ENCODE measurements at places on chromosomes 16 and 17.

- DNase-seq: no peak
Observed at GRCh38 chr17:2980904-2981246, 82.5 kb downstream of the OR1D5 start.

GRCh38 chr17:75839942-75840798 lies 4.0 kb downstream of the UNC13D start:
- no peak for DNase-seq

DNA sequence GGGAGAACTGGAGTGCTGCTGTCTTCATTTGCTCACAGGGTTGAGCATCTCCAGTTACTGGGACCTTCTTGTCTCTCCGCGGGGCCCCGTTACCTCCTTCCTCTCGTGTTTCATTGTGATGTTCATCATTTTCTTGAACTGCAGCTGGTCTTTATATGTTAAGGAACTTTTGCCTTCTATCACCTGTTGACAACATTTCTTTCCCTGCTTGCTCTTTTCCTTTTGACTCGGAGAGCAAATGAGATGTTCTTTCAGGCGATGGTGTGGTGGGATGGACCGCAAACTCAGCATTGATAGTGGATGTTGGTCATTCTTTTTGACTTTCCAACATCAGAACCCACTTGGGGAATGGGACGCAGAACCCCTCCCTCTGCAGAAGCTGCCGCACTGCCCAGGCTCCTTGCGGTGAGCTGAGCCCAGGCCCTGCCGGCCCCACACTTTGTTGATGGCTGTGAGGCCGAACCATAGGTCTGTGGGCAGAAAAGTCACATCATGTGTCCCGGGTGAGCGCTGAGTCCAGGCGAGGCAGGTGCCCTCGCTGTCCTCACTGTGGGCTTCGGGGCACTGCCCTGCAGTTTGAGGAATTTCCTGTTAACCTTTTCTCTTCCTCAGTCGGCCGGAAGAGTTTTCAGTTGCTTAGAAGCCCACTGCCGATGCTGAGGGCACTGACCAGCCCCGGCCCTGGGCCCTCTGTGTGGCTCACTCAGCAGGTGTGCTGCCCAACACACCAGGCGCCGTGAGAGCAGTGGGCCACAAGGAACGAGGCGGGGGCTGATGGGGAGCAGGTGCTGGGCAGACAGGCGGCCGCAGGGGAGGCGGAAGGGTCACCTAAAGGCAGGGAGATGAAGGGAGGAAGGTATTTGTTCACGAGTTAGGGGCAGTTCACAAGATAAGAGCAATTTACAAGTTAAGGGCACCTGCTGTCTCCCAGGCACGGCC lies 7.4 kb downstream of the RPL13 start:
- no peak for DNase-seq

GRCh38 chr17:76781056-76781982 lies 43.4 kb downstream of the MFSD11 start:
- DNase-seq: no peak

DNA sequence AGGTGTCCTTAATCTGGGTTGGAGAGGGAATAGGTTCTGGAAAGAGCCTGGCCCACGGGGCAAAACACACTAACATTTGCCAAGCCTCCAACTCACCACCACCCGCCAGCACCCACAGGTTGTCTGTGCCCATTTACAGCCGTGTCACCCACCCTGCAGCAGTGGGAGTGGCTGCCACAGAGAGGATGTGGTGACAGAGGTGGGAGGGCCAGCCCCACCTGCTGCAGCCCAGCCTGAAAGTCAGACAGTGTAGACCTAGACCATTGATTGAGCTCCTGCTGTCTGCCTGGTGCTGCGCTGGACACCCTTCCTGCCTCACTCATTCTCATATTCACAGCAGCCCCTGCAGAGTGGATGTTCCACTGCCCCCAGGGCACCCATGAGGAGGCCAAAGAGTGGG lies 44.7 kb downstream of the IL21R start:
- peak; percentile 59 for DNase-seq

GRCh38 chr17:19339341-19339815 lies 23.1 kb downstream of the B9D1 start:
- no peak for DNase-seq

GRCh38 chr16:68289621-68290329 lies 21.0 kb downstream of the SLC7A6OS start:
- no peak for DNase-seq

- no peak for DNase-seq
Observed at GRCh38 chr16:1299012-1299867, 10.2 kb upstream of the UBE2I start.

GRCh38 chr17:36643086-36643685 lies 41.8 kb downstream of the MRM1 start:
- DNase-seq: no peak

- DNase-seq: no peak
Observed at GRCh38 chr16:65545413-65545956, 423.6 kb upstream of the CDH11 start.

DNA sequence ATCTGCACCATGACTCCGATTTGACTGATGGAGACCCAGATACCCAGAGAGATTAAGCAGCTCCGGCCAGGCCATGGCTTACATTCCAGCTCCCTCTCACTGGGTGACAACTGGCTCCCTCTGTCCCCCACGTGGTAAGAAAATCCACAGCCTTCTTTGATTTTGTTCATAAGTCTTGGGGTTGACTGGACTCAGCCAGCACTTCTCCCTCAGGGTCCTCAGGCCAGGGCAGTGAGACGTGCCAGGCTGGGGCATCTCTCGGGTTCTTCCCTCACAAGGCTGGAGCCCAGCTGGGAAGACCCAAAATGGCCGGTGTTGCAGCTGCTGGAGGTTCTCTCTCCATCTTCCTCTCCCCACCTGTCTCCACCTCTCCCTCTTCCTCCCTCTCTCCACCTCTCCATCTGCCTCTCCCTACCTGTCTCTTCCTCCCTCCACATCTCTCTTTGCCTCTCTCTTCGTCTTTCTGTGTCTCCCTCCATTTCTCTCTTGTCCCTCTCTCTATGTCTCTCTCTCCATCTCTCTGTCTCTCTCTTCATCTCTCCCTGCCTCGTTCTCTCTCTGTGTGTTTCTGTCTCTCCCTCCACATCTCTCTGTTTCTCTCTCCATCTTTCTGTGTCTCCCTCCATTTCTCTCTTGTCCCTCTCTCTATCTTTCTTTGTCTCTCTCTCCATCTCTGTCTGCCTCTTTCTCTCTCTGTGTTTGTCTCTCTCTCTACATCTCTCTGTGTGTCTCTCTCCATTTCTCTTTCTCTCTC lies 105.3 kb downstream of the FOXL1 start:
- DNase-seq: no peak

DNA sequence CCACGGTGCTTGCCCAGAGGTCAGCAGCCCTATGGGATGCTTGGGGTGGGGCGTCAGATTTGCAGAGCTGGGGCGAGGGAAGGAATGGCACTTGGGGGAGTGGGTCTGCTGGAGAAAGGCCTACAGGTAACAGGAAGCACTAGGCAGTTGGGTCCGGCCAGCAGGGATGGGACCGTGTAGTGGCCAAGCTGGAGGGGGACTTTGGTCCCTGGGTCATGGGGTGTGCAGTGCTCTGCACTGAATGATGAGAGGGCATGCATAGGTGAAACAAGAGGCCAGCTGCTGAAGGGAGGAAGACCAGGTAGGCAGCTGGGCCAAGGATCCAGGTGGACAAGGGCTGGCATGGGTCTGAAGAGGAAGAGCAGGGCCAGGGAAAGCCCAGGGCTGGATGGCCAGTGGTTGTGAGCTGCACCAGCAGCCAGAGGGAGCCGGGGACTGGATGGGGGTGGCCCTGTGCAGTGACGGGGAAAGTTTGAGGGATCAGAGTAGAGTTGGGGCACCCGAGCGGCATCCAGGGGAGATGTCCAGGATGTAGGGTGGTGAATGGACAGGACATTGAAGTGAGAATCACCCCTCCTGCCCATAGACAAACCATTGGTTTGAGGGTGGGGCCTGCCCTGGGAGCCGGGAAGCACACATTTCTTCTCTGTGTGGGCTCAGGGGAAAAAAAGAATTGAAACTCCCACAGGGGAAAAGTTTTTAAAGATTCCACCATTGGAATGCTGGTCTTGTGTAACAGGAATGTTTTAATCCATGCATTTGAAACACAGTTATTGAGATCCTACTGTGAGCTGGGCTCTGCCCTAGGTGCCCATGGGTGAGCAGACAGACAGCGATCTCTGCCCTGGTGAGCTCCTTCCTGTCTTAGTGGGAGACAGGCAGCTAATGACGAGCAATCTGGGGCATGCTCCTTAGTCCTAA lies 25.1 kb downstream of the RAI1 start:
- DNase-seq: no peak

DNA sequence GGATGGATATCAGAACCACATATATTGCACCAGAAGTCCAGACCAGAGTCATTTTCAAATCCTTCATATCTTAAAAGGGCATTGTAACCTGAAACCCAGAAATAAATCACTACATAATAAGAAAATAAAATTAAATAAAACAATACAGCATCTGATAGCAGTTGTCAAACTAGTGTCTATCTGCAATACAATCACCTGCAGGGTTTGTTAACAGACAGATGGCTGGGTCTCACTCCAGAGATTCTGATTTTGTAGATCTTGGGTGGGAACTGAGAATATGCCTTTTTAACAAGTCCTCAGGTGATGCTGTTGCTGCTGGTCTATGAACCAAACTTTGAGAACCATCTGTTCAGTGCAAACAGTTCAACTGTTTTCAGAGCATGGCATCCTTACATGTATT lies 37.6 kb downstream of the NME2 start:
- DNase-seq: no peak

DNA sequence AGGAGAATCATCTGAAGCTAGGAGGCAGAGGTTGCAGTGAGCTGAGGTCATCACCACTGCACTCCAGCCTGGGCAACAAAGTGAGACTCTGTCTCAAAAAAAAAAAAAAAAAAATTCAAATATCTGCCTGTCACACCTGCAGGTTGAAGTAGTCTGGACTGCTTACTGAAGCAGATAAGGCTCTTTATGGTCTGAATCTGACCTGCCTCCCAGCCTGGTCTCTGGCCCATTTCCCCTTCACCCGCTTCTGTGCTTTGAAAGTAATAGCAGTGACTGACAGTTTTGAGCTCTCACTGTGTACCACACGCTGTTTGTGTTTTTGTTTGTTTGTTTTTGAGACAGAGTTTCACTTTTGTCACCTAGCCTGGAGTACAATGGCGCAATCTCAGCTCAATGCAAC lies 5.8 kb downstream of the SEZ6L2 start:
- DNase-seq: no peak

- no peak for DNase-seq
Observed at GRCh38 chr16:66014221-66014620, 352.3 kb upstream of the CDH5 start.

DNA sequence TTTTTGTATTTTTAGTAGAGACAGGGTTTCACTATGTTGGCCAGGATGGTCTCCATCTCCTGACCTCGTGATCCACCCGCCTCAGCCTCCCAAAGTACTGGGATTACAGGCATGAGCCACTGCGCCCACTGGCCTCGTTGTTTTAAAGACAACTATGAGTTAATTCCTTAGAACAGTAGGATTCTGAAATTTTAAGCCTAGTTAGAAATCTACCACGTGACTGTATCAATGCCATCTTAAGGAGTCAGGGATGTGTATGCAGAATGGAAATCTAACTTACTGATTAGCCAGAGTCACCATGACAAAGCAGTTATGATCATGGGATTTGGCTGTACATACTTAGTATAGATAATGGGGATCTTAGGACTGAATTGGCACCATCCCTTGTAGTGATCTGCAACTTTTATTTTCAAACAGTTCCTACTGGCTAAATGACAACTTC lies 2.8 kb downstream of the CEP20 start:
- no peak for DNase-seq

DNA sequence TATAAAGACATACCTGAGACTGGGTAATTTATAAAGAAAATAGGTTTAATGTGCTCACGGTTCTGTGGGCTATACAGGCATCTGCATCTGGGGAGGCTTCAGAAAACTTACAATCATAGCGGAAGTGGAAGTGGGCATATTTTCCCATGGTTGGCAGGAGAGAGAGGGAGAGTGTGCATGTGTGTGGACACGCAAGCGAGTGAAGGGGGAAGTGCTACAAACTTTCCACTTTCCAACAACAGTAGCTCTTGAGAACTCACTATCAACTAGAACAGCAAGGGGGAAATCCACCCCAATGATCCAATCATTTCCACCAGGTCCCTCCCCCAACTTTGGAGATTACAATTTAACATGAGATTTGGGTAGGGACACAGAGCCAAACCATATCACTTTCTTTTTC lies 11.1 kb downstream of the TAOK1 start:
- DNase-seq: no peak

DNA sequence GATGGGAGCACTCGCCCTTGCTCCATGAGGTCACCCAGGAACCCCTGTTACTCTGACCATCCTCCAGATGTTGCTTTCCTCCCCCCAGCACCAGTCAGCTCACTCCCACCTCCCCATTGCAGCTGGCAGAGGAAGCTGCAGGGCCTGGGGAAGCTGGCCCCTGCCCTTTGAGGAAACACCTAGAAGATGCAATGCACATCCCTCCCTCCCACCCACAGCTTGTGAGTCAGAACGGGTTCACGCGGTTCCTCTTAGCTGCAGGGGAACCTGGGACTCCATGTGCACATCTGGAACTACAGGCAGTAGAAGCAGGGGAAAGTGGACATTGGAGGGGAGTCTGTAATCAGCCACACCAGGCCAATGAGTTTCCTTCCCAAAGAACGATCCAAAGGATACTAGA lies 96.9 kb downstream of the KATNIP start:
- no peak for DNase-seq

GRCh38 chr17:78381601-78382232 lies 3.3 kb downstream of the PGS1 start:
- DNase-seq: no peak

DNA sequence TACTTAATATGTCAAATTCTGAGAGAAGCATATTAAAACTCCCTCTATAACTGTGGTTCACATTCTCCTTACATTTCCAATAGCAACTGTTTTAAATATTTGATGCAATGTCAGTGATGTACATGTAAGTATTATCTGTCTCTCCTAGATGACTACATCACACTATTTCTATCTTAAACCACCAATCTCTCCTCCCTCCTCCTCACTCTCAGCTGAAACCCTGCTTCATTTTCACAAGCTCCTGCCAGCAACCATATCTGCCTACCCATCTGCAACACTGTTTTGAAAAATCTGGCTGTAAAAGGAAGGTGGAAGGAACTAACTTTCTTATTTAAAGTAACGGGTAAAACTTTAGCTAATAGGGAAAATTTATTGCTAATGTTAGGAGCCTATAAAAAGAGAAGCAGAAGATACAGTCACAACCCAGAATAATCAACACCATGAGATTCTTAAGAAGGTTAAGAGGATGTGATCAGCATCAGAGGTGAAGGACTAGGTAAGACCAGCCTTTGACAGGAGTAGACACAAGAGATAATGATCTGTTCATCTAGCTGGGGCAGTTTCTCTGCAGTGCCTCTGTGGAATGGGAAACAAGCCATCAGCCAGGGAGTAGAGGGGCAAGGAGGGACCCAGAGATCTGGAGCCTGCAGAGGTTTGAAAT lies 31.0 kb downstream of the MYH10 start:
- DNase-seq: no peak

GRCh38 chr16:69511651-69512050 lies 54.1 kb upstream of the NFAT5 start:
- no peak for DNase-seq

- no peak for DNase-seq
Observed at GRCh38 chr16:46756772-46757171, 8.6 kb upstream of the MYLK3 start.

GRCh38 chr17:40726919-40727318 lies 23.4 kb upstream of the KRT24 start:
- no peak for DNase-seq

All from activated T-helper 1 cell treated with anti-CD3 and anti-CD28 coated beads, Interleukin-2, amount 50 U/mL, for 16 hours (primary cell).